CD4-positive, alpha-beta T cell treated with Interleukin-4 for 4 hours (primary cell): ENCODE measurements at places on chromosomes 16 and 17.

DNA sequence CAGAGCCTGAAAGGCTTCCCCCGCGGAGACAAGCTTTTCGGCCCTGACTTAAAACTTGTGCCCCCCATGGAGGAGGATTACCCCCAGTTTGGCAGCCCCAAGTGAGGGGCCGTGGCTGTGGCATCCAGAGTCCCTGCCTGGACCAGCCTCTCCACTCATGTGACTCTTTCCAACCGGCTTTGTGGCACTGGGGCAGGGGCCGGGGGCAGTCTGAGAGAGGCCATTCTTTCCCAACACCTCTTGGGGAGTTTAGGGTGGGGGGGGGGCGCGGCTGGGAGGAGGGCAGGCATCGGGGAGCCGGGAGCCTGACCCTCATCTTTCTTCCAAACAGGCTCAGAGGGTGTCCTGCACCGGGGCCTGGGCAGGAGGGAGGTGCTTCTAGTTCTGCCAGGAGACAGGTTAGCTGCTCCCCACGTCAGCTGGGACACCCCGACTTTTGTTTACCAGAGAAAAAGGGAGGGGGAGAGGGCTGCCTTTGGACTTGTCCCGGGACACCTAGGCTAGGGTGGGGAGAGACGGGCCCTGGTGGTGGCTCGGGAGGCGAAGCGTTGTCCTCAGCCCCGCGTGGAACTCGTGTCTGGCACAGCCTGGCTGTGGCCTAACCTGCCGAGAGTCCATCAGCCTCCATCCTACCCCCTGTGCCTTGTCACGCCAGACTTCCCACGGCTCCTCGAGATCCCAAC lies 7.3 kb upstream of the SERPINF1 start:
- DNase-seq: no peak

DNA sequence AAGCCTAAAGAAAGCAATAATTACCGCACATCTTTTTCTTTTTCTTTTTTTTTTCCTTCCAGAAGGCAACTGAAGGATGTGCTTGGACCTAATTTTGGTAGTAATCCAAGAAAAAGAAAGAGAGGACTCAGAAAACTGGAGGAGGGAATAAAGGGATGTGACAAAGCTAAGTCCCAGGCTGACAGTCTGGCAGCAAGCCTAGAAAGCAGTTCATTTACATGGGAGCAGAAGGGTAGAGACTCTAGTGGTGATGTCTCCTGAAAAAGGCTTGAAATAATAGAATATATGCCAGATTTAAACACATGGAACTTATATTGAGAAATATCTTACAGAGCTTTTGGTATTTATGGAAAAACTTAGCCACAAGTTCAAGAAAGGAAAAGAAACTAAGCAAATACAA lies 101.0 kb upstream of the SHISA6 start:
- no peak for DNase-seq

- DNase-seq: no peak
These were observed 33.3 kb upstream of the DYNLRB2 start for GRCh38 chr16:80507538-80507937.

- no peak for DNase-seq
These were observed 35.9 kb downstream of the SRL start for GRCh38 chr16:4205971-4206370.

GRCh38 chr16:15639061-15639568 lies 3.8 kb downstream of the MARF1 start:
- peak; percentile 58 for DNase-seq

DNA sequence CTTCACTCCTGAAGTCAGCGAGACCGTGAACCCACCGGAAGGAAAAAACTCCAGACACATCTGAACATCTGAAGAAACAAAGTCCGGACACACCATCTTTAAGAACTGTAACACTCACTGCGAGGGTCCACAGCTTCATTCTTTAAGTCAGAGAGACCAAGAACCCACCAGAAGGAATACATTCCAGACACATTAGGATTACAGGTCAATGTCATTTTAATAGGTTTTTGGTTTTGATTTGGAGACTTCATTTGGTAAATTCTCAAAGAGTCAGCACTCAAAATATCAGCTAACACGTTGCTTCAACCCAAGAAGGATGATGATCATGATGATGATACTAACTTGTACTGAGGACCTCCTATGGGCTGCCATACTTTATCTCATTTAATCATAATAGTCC lies 7.6 kb upstream of the BMERB1 start:
- DNase-seq: no peak

DNA sequence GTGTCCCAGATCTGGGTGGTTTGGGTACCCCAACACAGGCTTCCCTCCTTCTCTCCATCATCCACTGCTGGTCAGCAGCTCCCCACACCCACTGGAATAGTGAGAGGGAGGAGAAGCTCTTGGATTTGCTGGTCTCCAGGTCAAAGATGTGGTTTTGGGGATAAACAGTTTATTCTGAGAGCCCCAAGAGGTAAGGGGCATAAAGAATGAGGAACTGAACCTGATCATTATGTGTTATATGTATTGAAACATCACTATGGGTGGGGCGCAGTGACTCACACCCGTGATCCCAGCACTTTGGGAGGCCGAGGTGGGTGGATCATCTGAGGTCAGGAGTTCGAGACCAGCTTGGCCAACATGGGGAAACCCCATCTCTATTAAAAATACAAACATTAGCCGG lies 3.9 kb downstream of the DPEP2 start:
- DNase-seq: peak; percentile 48

DNA sequence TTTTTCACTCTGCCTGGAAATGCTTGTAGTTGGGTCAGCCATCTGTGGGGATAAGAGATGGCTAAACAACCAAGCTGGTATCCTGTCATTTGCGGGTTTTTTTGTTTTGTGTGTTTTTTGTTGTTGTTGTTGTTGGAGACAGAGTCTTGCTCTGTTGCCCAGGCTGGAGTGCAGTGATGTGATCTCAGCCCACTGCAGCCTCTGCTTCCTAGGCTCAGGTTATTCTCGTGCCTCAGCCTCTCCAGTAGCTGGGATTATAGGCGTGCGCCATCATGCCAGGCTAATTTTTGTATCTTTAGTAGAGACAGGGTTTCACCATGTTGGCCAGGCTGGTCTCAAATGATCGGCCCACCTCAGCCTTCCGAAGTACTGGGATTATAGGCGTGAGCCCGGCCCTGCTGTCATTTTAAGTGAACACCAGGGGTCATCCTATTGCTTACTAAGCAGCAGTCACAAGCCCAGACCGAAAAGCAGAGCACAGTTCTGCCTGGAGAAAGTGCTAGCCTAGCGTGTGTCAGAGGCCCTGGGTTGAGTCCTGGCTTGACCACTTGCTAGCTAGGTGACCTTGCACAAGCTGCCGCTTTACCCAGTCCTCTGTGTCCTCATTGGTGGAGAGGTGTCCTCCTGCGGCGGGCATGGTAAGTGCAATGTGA lies 4.6 kb downstream of the SMCR8 start:
- no peak for DNase-seq

GRCh38 chr17:57906910-57907309 lies 48.3 kb downstream of the CUEDC1 start:
- DNase-seq: no peak

DNA sequence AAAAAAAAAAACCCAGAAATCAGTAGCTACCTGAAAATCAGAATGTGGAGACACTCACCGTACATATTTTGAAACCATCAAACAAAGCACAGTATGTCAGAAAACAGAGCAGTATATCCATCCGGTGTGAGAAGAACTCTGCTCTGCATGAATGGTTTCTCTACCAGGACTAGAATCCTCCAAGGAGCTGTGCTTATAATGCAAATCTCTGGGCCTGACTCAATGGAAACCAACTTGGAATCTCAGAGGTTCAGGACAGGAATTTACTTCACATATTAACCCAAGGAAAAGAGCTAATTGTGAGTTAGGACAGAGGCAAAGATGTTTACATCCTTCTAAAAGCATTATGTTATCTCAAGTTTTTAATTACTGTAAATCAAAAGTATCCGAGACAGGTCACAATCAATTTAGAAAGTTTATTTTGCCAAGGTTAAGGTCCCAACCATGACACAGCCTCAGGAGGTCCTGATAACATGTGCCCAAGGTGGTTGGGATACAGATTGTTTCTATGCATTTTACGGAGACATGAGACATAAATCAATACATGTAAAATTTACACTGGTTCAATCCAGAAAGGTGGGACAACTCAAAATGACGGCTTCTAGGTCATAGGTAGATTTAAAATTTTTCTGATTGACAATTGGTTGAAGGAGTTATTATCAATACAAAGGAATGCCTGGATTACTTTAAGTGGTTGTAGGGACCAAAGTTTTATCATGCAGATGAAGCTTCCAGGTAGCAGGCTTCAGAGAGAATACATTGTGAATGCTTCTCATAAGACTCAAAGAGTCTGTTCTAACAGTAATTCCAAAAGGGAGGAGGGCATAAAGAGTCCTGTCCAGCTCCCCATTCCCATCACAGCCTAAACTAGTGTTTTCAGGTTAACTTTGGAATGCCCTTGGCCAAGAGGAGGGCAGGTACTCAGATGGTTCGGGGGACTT lies 164.1 kb downstream of the CDH8 start:
- no peak for DNase-seq

DNA sequence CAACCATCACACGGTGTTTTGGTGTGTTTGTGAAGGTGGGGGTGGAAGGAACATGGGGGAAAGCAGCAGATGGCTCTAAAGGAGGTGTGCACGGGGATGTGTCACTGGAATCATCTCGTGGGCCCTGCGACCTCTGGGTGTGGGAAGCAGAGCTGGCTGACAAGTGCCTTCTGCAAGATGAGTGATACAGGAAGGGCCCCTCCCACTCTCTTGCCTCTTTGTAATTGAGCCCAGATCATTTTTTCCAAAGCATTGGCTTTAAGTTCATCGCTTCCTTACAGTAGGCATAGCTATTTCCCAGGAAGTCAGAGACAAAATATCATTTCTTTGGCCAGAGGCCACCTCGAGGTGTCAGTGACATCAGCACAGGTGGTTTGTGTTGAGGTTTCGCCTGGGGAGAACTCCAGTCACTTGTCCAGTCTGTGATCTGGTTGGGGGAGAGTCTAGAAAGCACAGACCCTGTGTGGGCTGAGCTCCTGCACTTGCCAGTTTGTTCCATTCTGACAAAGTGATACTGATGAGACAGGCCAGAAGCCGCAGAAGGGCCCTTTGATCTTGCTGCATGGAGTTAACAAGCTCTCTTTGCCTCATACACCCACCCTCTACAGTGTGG lies 20.6 kb upstream of the SNTB2 start:
- DNase-seq: peak; percentile 30

DNA sequence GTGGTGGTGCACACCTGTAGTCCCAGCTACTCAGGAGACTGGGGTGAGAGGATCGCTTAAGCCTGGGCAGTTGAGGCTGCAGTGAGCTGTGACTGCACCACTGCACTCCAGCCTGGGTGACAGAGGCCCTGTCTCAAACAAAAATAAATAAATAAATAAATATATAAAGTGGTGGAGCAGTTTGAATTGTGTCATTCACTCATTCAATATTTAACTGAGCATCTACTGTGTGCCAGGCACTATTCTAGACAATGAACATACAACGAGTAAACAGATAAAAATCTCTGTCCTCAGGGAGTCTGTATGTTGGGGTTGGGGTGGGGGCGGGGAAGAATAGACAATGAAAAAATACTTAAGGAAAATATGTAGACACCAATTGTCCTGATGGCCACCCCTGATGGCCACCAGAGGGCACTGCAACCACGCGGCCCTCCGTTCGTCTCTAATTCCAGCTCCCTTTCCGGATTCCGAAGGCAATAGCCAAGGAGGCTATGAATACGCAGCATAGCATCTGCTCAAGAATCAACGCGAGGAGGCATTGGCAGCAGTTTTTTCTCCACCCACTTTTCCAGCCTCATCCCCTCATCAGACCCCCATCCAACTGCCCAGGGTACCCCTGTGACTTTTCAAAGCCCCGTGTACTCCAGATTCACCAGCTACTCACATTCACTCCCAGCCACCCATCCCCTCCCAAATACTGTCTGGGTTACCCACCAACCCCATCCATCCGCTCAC lies 21.4 kb downstream of the QPRT start:
- DNase-seq: peak; percentile 70

GRCh38 chr17:36205637-36206485 lies 5.0 kb upstream of the CCL4L2 start:
- DNase-seq: no peak

DNA sequence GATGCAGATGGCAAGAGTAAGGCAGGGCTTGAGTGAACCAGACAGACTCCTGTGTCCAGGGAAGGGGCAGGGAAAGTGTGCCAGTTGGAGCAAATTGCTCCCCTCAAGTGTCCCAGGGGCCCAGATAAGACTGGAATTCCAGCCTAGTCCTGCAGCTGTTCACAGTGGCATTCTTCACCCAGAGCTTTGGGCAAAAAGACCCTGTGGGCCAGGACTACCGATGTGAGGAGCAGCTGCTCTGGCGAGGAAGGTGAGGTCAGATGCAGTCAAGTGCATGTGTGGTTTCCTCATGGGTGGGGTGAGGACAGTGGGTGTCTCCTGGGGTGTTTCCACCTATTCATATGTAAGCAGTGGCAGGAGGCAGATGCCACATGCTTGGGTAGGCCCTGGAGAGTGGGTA lies 14.3 kb downstream of the NEUROD2 start:
- DNase-seq: no peak

DNA sequence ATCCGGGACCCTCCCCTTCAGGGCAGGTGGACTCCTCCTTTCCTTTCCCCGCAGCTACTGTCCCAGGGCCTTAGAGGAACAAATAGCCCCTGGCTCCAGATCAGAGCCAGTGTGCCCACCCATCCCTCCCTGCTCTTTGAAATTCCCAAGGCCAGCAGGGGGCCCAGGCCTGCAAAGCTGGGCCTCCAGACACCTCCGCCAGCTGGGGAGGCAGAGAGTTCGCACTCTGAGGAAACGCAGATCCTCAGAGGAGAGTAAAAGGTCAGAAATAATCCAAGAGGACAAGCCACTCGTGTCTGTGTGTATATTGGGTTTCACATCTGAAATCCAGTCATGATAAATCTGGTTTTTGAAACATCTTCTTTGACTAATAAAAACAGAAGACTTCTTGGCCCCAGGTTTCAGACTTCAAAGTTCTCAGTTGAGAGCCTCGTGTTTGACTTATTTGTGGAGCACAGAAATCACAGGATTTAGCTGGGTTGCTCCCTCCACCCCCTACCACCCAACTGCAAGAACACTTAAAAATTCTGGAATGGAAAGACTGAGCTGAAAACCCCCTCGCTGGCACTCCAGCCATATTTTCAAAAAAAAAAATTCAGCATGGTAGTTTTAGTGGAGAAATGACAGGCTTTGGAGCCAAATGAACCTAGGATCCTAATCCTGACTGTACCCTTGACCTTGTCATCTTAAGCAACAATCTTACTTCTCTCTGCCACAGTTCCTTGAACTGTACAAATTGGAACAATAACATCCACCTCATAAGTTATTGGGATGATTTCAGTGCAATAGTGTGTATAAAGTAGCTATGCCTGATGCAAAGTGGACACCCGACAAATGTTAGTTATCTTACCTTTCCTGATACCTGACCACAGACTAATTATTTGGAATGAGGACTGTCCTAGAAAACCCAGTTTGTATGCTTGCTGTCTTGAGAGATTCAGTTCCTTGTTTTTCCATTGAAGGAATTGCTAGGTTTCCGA lies 44.5 kb upstream of the TBX2 start:
- no peak for DNase-seq

- no peak for DNase-seq
These were observed 16.0 kb upstream of the LHX1 start for GRCh38 chr17:36921095-36921851.
